Hematopoietic multipotent progenitor cell treated with erythropoietin and hydrocortisone succinate and interleukin-3 and kit ligand, for 15 days (in vitro differentiated cells): ENCODE measurements at places on chromosomes 7 and 10.

GRCh38 chr7:4202154-4202736 is 479.9 kb upstream of the FOXK1 start:
- no peak for DNase-seq

GRCh38 chr10:17365402-17365801 is 89.0 kb downstream of the ST8SIA6 start:
- DNase-seq: no peak

DNA sequence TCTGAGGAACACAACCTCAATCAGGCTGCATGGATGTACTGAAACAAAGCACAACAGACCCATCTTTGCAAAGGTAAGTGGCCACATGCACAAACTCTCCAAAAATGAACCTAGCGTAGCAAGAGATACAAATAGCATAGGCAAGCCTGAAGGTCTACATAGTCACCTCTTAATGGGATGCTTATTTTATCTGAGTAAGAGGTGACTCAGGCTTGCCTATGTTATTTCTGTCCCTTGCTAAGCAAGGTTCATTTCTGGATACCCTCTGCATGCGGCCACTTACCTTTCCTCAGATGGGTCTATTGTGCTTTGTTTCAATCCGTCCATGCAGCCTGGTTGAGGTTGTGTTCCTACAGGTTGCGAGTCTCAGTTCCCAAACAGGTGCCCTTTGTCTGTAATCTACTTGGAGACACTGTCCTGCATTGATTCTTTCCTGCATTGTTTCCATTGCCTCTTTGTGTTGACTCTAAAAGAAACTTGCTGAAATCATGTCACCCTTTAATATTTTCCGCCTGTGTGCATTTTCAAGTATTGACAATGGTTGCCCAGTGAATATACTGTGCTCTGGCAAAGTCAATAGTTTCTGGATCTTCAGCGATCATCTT is 291.8 kb upstream of the LYZL1 start:
- no peak for DNase-seq

DNA sequence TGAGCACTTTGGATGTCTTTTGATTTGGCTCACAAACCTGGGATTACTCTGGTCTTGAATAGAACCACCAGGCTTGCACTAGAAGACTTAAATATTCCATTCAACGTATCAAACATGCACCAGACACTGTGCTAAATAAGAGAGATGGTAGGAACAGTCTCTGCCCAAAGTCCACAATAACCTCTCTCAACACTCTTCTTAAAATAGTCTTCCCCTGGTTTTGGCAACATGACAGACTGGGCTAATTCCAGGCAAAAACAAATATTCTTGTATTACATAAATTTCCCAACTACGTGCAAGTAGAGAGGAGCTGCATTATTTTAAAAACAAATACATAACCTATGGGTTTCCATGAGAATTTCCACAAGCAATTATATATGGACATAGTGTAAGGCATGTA is 64.8 kb upstream of the PAPSS2 start:
- DNase-seq: no peak

DNA sequence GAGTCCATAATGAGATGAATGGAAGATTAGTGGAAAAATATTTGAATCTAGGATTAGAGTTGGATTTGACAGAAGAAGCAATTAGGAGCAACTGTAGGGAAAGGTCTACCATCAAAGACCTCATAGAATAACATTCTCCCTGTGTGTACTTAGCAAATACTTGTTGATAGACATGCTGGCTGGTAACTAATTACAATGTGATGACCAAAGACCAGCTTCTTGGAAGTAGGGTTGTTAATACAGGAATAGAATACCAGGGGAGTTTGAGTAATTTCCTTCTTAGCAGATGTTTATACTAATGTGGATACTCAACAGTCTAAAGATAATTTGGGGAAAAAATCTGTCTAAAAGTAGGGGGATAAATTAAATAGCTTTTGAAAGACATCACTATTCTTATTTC is 357.5 kb upstream of the BMPER start:
- DNase-seq: no peak

DNA sequence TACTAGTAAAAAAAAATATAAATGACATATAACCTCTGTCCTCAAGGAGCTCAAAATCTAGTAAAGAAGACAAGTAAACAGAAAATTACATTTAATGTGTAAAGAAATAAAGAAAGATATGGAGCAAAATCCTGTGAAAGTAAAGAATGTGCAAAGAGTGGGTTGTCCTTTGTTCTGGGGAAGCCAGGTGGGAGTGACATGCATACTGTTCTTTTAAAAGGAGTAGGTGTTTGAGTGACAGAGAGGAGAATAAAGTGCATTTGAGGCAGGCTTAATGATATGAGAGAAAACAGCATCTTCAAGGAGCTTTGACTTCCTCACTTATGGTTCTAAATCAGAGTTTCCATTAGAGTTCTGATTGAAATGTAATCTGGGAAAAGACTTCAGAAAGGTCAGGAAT is 22.0 kb downstream of the OR6V1 start:
- no peak for DNase-seq

GRCh38 chr7:2718296-2718965 is 30.4 kb downstream of the AMZ1 start:
- no peak for DNase-seq

GRCh38 chr10:96712662-96713271 is 7.5 kb downstream of the PIK3AP1 start:
- no peak for DNase-seq

GRCh38 chr10:126230587-126230986 is 157.7 kb downstream of the ADAM12 start:
- no peak for DNase-seq

DNA sequence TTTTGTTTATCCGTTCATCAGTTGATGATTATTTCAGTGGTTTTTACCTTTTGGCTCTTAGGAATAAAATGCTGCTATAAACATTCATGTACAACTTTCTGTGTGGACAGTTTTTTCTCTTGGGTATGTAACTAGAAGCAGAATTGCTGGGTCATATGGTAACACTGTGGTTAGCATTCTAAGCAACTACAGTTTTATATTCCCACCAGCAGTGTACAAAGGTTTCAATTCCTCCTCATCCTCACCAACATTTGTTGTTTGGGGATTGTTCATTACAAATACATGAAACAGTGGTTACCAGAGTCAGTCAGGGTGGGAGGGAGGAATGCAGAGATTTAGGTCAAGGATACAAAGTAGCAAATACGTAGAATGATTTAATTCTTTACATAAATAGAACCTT is 97.0 kb downstream of the NPSR1 start:
- DNase-seq: no peak

- no peak for DNase-seq
Observed at GRCh38 chr7:138395763-138396162, 64.3 kb upstream of the TRIM24 start.

- DNase-seq: no peak
Observed at GRCh38 chr7:38702002-38702535, 70.9 kb upstream of the AMPH start.

DNA sequence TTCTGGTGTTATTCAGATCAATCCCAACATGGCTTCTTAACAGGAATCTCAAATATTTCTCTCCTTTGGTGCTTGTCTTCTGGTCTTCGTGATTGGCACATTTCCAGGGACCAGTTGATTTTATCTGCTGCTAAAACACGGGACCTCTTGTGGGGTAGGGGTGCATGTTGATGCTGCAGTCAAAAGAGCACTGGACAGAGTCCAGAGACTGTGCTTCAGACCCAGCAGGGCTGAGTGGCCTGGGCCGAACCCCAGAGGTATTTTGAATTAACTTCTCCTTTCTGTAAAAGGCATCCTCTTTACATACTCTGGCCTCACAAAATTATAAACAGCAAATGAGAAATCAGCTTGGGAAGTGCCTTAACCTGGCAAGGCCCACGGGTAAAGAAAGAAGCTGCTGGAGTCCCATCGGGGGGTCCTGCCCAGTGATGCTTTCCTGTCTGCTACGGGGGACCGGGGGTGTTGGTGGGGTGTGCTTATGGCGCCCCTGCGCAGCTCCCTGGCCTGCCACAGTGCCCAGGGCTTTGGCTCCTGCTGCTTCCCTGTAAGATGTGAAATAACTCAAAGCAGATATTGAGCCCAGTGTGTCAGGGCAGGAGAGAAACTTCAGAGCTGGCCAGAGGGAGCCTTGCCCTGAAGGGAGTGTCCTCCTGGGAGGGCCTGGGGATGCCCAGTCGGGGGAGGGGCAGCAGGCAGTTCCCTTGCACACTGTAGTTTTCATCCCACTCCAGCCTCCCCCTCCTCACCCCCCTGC is 230.5 kb downstream of the TCF7L2 start:
- no peak for DNase-seq

GRCh38 chr7:122604251-122604650 is 94.7 kb downstream of the RNF133 start:
- DNase-seq: no peak

DNA sequence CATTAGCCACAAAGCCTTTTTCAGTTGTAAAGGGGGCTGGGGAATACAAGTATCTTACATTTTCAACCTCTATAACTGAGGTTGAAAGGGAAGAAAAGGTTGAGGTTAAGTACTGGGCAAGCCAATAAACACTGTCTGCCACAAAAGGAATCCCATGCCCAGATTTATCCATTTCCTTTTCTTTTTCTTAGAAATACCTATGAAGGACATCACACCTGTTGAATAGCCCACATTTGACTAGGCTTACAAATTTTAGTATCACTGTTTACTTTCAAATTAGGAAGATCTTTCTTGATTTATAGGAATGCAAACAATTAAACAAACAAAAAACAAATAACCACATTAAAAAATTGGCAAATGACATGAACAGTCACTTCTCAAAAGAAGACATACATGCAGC is 81.0 kb upstream of the CAV2 start:
- DNase-seq: no peak

- DNase-seq: no peak
Observed at GRCh38 chr7:132131196-132131595, 445.1 kb downstream of the PLXNA4 start.

DNA sequence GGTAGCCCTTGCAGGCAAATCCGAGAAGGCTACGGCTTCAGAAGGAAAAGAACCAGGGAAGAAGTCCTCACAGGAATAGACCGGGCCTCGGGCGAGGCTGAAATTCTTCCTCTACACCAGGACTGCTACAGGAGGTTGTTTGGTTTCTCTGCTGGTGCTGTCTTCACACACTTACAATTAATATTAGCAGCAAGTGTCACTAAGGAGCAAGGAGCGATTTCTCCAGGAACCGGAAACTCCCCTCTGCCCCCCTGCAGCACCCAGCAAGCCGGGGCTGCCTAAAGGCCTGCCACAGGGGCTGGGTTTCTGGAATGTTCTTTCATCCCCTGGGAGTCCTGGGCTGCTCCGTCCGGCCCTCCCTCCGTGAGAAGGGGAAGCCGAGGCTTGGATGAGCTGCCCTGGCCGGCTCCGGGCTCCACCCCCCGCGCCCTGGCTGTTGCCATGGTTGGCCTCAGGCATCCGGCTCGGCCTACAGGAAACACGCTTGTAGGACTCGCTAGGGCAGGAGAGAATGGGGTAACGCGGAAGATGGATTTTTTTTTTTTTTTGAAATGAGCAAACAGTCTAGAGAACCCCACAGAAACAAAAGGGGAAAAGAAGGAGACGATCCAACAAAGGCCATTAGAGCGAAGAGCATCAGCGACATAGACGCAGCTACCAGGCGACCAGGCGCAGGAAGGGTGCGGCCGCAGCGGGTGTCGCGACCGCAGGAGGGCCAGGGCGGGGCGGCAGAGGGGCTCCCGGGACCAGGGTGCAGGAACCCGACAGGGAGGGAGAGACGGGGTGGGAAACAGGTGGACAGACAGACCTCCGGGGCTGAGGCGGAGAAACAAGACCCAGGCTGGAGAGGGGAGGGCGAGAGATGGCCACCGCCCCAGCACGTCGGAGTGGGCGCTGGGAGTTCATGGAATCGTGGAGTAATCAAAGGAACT is 33.0 kb downstream of the EN2 start:
- no peak for DNase-seq

DNA sequence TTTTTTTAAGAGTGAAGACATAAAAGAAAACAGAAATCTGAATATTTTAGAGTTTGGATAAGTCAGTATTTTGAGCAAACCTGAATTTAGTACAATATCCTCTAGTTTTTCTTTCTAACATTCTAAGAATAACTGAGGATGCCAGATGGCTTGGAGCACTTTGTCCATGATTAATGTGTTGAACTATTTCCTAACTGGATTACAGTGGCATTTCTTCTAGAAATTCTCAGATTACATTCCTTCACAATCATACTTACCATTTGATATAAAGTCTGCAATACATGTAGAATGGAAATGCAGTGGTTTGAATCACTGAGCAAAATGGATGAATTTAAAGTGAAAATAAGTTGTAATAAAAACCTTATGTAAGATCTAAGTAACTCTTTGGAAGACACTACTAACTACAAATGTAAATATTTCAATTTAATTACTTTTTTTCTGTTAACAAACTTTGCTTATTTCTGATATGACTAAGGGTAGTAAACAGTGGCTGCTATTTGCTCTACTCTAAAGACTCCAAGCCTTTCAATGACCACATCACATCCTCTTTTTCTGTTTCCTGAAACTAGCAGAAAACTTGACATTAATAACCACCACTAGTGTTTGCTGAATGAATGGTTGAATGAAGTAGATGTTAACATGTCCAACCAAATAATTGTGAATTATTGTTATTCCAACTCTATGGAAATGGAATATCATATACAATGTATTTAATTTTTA is 102.8 kb downstream of the PRKG1 start:
- no peak for DNase-seq

DNA sequence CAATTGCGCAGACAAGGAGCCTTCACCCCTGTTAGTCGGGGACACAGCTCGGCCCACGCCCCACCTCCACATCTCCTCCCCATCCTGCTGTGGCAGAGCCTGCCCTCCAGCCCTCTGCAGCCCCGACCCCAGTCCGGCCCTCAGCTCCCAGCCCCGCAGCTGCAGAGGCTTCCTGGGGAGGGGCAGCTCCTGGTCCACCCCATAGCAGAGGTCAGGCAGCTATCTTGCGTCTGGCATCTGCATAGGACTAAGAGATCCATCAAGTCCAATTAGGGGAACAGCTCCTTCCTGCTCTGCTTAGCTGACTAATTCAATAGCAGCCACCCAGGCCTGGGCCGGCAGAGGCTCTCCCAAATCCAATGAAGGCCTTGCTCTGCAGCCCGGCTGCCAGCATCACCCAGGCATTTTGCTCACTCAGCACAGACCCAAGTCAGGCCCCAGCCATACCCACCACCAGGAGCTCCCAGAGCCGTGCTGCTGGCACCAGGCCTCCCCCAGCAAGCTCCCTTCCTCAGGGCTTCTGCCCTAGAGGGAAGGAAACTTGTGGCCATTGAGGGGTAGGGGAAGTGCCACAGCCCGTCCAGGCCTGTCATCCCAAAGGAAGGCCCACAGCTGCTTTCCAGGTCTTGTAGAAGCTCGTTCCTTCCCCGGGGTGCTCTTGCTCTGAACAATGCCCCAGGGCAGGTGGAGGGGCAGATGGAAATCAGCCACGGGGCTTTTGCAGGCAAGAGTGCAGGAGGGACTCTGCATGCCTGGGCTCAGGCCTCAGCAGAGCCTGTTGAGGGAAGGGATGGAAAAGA is 106.2 kb upstream of the RET start:
- DNase-seq: no peak

- peak; percentile 67 for DNase-seq
Observed at GRCh38 chr10:26881600-26882331, 21.0 kb upstream of the ABI1 start.

DNA sequence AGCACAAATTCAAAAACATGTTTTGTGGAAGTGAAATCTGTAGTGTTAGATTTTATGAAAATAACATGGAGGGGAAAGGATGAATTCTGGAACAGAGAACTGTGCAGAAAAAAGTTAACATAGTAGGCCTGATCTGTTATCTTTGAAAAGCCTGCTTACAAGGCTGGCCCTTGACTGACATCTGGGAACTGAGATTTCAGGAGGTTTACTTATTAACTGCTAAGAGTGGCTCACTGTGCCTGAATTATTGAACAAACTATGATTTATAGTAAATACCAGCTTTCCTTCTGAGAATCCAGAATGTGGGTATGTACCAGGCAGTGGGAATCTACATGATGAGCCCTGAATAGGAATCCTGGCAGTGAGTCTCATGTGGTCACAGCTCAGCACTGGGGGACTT is 30.5 kb downstream of the NSUN6 start:
- no peak for DNase-seq
